BJ (cell line): ENCODE measurements at places on chromosomes 13 and 19. TPM values are rescaled to one million over a fixed set of nuclear protein-coding genes. Genes with fewer than 3 reads are reported as not detected.

Gene ZNF850
- 0.56 and 1.1 TPM in 2 replicates for polyA plus RNA-seq

DNA sequence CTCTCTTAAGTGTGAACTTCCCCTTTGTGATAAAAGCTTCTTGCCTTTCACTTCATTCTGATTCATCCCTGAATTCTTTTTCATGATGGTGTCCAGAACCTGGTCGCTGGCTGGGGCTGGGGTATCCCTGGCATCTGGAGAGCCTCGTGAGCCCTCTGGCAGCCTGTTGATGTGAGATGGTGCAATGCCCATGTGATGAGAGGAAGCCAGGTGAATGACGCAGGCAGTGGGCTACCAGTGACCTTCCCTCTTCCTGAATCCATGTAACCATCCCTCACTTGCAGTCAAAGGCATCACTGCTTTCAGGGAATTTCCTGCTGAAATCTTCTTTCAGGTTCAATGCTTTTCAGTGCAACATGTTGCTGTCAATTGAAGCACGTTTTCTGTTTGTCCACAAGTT, 158.6 kb upstream of the SLC10A2 start:
- DNase-seq, result no peak

Gene S1PR5
- 0.23 and 0.40 TPM in 2 replicates for polyA plus RNA-seq

DNA sequence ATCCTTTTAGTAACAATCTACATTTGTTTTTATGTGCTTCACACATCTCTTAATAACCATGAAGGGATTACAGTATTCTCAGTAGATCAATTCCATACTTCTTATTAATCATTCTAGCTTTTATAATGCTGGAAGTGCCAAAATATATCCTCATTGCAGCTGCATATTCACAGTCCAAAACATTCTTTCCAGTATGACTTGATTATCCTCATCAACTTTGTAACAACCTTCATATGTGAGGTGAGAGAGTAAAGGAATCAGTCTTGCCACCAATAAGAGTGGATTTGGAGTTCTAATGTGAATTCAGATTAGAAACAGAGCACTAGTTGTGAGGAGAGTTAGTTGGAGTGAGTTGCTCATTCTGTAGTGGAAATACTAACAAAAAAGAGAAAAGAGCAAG, 208.0 kb upstream of the SPRY2 start:
- DNase-seq, result no peak

Gene TUBA3C
- polyA plus RNA-seq, result not detected in 2 replicates

DNA sequence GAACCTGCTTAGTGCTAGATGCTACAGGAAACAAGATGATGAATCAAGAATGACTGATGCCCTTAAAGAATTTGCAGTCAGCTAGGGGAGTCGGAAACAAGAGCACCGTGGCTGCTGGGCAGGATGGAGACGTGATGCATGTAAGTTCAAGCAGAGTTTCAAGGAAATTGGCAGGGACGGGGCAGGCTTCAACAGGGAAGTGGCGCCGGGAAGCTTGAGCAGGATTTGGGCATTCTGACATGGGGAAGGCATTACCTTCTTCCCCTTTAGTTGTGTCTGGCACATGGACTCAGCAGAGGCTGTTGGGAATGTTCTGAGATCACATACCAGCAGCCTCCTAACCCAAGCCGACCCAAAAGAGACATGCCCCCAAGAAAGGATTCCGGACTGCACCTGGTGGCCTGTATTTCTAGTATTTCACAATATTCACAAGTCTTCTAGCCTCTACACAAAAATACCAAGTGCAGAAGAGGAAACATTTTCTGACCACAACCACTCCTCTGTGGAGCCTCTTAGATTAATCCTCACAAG, 138.2 kb downstream of the CRYL1 start:
- no peak for DNase-seq
